Large intestine (tissue), 12 donors: ENCODE measurements at places on chromosomes 7 and 10. TPM values are rescaled to one million over a fixed set of nuclear protein-coding genes. Genes with fewer than 3 reads are reported as not detected.

OR6B1 gene
- polyA plus RNA-seq: not detected

RTKN2 gene
- polyA plus RNA-seq: 5.7 TPM

DNA sequence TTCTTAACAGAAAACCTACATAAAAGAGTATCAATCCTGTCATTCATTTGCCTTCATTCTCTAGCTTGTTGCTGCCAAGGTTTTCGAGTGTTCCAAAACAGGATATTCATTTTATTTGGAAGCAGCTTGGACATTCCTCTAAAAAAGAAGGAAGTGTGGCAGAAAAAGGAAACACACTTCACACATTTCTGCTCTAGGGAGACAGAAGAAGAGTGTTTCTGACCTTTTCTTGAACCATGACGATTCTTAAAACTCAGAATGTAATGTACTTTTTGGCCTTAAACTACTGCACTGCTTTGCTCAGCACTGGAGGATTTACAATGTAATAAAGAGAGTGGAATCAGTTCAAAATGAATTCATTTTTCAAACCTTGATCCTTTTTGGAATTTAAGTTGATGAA, 81.3 kb downstream of the SEMA3A start:
- no peak for DNase-seq

DNA sequence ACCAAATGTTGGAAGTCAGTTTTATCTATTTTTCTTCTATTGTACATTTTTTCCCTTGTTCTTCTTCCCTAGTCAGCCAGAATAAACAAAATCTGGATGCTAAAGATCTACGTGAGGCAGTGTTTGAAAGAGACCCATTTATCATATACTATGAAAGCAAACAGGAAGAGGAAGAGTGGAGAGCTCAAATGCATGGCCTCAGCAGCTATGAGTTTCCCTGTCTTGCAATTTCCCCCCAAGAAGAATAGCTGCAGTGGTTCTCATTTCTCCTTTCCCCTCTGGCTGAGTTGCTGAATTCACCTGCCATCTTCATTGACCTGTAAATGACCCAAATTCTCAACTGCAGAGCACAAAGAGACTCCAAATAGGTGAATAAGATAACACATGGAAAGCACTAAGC, 347.1 kb upstream of the NRP1 start:
- DNase-seq: no peak

- DNase-seq: no peak
These were observed 101.3 kb downstream of the MDFIC start for GRCh38 chr7:115023219-115023618.

GRCh38 chr10:67668448-67668847, 27.5 kb downstream of the CTNNA3 start:
- no peak for DNase-seq

DNA sequence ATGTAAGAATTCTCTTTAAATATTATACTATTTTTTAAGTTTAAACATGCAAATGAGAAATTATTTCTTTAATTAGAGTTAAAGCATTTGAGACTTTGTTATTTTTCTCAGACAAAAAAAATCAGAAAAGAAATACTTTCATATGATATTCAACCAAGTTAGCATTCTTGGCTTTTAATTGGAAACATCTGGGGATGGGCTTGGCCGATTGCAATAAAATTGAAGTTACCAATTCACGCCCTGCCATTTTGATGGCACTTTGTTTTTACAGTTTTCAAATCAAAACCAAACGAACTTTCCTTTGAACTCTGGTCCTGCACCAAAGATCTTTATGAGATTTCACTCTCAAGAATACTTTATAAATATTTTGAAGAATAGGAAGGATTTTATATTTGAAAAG, 127.7 kb downstream of the ATE1 start:
- no peak for DNase-seq

DNA sequence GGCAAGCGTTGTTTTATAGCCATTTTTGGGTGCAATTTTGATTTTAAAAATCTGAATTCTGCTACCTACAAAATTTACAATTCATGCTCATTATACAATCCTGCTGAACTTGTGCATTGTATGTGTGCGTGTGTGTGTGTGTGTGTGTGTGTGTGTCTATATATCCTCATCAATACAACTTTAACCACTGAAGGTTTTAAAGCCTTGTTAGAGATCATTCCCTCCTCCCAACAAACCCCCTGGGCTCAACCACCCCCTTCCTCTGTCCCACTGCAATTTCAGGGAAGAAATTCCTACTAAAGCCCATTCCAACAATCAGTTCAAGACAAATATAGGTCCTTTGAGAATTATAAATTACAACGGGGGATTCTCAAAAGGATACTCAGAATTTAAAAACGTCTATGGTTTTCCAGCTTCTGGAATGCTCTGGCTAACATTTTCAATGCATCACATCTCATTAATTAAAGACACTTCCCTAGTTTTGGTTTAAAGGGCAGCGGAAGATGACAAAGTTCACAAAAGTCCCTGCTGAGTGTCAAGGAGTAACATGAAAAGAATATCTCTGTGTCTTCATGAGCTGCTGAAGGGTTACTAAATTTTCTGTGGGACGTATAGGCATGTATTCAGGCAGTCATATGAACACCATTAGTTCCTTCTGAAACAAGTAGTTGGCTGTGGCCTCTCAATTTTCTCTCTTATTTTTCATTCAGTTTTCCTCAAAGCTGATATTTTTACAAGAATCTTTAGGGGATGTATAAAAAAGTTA, 889 bp upstream of the SEMA3A start:
- no peak for DNase-seq

GRCh38 chr10:30357075-30357801, 8.2 kb upstream of the MTPAP start:
- no peak for DNase-seq

DNA sequence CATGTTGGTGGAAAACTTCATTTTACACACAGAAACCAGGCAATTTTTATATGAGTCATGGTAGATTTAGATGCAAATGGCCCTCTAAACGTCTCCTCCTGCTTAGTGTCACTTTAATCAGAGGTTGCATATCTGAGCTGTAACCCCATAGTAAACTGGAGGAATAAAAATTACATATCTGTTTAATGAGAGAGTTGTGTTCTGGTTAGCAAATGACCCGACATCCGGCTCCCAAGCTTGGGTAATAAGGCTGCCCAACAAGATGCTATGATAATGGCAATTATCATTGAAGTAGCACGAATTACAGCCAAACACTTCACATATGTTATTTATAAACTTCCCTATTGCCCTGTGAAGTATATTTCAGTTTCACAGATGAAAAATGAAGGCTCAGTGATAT, 10.6 kb upstream of the ADAM12 start:
- DNase-seq: no peak
